Breast epithelium (tissue), 4 donors: ENCODE measurements at places on chromosomes 3 and 15. TPM values are rescaled to one million over a fixed set of nuclear protein-coding genes. Genes with fewer than 3 reads are reported as not detected.

The RAB11A gene
- total RNA-seq: 147 TPM

The ATOSA gene
- 168 TPM for total RNA-seq

The PCBP4 gene
- 51.8 TPM for total RNA-seq

The CYP8B1 gene
- total RNA-seq: not detected

The RARB gene
- total RNA-seq: 20.1 TPM

The GPR171 gene
- total RNA-seq: 7.2 TPM

The JMJD7 gene
- 8.8 TPM for total RNA-seq

GRCh38 chr3:2937592-2937991, 172.6 kb downstream of the IL5RA start:
- H3K27ac ChIP-seq: no peak overlapping the region
- no peak overlapping the region for H3K4me3 ChIP-seq
- DNase-seq: no peak
- no peaks in the 10 kb centered on the region for H3K4me1 ChIP-seq

- H3K27ac ChIP-seq: peak overlapping the region; percentile 87
- H3K4me1 ChIP-seq: peaks cover 5% of the 10 kb centered on the region
- no peaks in the 10 kb centered on the region for H3K36me3 ChIP-seq
- H3K4me3 ChIP-seq: peak overlapping the region; percentile 59
- H3K27me3 ChIP-seq: peaks cover 3% of the 10 kb centered on the region
- DNase-seq: no peak
Measured at GRCh38 chr15:25862472-25863110, 536 bp downstream of the ATP10A start.

DNA sequence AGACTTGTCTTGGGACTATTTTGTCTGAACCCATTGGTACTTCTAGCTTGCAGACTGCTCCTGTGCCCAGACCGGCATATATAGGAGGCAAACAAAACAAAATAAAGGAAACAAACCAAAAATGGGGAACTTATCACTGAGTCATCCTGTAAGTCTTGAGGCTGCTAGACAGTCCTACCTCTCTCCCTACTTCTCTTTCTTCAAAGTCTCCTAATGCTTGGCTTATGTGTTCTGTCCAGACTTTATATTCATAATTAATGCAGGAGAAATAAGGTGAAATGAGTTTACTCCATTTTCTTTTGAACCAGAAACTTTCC, 266.2 kb downstream of the ZNF385D start:
- no peak overlapping the region for H3K27ac ChIP-seq
- no peak for DNase-seq
- no peaks in the 10 kb centered on the region for H3K36me3 ChIP-seq
- H3K4me3 ChIP-seq: no peak overlapping the region
- no peaks in the 10 kb centered on the region for H3K4me1 ChIP-seq

GRCh38 chr3:128107834-128108233, 15.8 kb downstream of the RUVBL1 start:
- DNase-seq: no peak
- H3K36me3 ChIP-seq: no peaks in the 10 kb centered on the region
- H3K4me1 ChIP-seq: peaks cover 7% of the 10 kb centered on the region
- H3K27ac ChIP-seq: no peak overlapping the region
- H3K27me3 ChIP-seq: no peaks in the 10 kb centered on the region
- no peak overlapping the region for H3K4me3 ChIP-seq

GRCh38 chr15:42228036-42228435, 19.9 kb upstream of the VPS39 start:
- H3K27ac ChIP-seq: no peak overlapping the region
- no peak overlapping the region for H3K4me3 ChIP-seq
- no peaks in the 10 kb centered on the region for H3K4me1 ChIP-seq
- no peaks in the 10 kb centered on the region for H3K27me3 ChIP-seq
- DNase-seq: no peak
